ENCODE measurements at places on chromosomes 7 and 10.

GRCh38 chr7:107593025-107593410, 13.0 kb downstream of the BCAP29 start:
- DNase-seq, result no peak

GRCh38 chr7:95209788-95210187, 114.5 kb downstream of the PON1 start:
- DNase-seq, result no peak

GRCh38 chr7:155192961-155193640, 104.6 kb upstream of the INSIG1 start:
- DNase-seq, result no peak

DNA sequence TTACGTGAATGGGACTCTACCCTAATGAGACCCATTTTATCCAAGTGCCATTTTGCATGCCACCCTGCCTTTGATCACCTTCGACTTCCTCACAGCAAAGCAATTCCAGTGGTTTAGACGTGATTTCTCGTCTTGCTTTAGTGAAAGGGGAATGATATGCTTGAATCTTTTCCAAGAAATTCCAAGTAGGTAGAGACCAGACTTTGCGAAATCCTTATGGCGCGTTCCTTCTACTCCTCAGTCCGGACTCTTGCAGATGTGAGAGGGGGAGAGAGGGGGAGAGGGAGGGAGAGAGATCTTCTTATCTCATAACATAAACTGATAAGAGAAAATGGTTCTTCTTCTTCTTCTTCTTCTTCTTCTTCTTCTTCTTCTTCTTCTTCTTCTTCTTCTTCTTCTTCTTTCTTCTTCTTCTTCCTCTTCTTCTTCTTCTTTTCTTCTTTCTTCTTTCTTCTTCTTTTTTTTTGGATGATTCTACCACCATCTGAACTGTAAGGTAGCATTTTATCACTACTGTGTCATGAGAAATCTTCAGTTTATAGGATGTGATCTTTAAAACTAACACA, 883 bp downstream of the SPAG6 start:
- DNase-seq, result no peak

DNA sequence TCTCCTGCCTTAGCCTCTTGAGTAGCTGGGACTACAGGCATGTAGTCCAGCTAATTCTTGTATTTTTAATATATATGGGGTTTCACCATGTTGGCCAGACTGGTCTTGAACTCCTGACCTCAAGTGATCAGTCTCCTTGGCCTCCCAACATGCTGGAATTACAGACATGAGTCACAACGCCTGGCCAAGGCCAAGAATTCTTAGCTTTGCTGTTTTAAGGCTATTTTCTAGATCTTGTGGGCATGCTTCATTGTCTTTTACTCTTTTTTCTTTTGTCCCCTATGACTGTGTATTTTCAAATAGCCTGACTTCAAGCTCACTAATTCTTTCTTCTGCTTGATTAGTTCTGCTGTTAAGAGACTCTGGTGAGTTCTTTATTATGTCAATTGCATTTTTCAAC, 56.4 kb upstream of the TAS2R16 start:
- no peak for DNase-seq

GRCh38 chr7:118094044-118094443, 89.9 kb upstream of the LSM8 start:
- no peak for DNase-seq

DNA sequence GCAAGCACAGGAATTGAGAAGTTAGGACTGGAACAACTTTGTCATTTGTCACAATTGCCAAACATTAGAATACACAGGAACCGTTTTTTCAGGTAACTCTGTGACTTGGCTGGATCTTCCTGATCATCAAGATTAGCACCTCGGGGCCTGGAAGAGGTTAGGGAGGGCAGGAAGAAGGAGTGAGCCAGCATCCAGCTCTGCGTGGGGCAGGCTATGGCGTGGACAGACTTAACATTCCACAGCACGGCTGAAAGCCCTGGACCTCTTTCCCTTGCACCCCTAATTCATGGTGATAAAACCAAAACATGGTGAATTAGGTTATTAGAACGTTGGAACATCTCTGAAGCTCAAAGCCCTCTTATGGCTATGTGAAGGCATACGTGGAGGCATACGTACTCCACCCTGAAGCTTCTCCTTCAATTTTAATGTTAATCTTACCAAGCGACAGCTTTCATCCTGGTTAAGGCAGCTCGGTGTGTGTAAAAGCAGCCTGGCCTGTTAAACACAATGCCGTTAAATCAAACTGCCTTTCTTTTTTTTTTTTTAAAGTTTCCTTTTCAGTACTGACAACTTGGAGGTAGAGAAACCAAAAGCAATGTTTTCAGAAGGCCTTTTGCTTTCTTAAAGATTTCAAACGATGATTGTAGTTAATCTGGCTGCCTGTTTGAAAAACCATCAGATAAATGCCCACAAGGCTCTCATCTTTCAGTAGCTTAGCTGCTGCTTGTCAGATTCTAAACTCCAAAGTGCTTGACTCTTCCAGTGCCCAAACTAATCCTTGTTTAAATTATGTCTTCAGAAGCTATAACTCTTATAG, 4.5 kb downstream of the GRK5 start:
- DNase-seq, result no peak

DNA sequence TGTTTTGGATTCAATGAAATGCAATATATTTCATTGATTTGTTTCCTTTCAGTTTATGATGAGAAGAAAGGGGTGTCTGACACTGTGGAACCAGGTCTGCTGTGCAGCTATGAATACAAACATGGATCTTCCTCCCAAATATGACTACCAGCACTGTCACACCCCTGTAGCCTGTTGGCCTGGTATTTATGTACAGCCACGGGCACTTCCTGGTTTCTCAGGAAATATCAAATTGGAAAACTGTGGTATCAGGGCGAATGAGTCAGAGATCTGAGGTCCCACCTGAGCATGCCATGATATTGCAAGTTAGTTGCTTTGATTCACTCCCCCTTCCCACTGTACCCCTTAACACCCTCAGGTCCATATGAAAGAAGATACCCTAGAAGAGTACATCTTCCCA, 87.8 kb downstream of the DNMBP start:
- DNase-seq, result no peak

Data from GM18507 (cell line).